ENCODE measurements at places on chromosomes 13 and 19.

- no peaks in the 10 kb centered on the region for H3K36me3 ChIP-seq
- peak overlapping the region; percentile 71 for H3K27ac ChIP-seq
- peak; percentile 74 for DNase-seq
- H3K4me1 ChIP-seq = peaks cover 23% of the 10 kb centered on the region
Observed at GRCh38 chr19:35220315-35220921, 8.1 kb downstream of the FAM187B start.

GRCh38 chr19:38769635-38770211, 3.6 kb downstream of the LGALS7 start:
- H3K4me1 ChIP-seq = peaks cover 12% of the 10 kb centered on the region
- H3K4me3 ChIP-seq = no peak overlapping the region
- peak; percentile 62 for DNase-seq
- H3K27ac ChIP-seq = no peak overlapping the region
- H3K36me3 ChIP-seq = no peaks in the 10 kb centered on the region
- no peaks in the 10 kb centered on the region for H3K27me3 ChIP-seq

DNA sequence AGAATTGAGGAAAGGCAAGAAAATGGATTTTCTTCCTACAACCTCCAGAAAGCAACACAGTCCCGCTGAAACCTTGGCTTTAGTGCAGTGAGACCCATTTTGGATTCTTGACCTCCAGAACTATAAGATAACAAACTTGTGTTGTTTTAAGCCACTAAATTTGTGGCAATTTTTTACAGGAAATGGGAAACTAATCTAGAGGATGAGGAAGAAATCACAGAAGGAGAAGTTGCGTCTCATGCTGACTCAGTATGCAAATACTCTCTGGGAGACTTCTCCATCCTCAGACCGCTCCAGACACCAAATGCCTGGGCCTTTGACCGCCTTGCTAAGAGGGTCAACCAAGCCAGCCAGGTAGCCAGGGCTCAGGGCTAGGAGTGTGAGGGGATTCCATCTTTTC, 13.1 kb upstream of the CEACAM16 start:
- H3K4me1 ChIP-seq = peaks cover 6% of the 10 kb centered on the region
- H3K4me3 ChIP-seq = no peak overlapping the region
- no peaks in the 10 kb centered on the region for H3K27me3 ChIP-seq
- no peak for DNase-seq
- no peaks in the 10 kb centered on the region for H3K36me3 ChIP-seq
- no peak overlapping the region for H3K27ac ChIP-seq

DNA sequence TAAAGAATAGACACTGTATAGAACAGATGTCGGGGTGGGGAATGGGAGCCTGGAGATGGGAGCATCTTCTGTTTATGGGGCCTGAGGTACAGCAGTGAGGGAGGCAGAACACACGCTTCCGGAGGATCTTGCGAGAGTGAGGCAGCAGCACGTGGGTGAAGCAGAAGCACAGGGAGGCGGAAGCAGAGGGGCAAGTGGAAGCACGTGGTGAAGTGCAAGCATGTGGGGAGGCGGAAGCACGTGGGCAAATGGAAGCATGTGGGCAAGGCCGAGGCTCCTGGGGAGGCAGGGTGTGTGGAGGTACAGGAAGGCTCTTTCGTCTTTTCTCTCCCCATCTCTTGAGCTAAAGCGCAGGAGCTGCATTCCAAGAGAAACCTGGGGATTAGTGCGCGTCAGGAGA, 198.4 kb downstream of the ATP8A2 start:
- H3K4me1 ChIP-seq = no peaks in the 10 kb centered on the region
- DNase-seq = no peak
- H3K4me3 ChIP-seq = no peak overlapping the region
- H3K36me3 ChIP-seq = no peaks in the 10 kb centered on the region
- no peak overlapping the region for H3K27ac ChIP-seq

DNA sequence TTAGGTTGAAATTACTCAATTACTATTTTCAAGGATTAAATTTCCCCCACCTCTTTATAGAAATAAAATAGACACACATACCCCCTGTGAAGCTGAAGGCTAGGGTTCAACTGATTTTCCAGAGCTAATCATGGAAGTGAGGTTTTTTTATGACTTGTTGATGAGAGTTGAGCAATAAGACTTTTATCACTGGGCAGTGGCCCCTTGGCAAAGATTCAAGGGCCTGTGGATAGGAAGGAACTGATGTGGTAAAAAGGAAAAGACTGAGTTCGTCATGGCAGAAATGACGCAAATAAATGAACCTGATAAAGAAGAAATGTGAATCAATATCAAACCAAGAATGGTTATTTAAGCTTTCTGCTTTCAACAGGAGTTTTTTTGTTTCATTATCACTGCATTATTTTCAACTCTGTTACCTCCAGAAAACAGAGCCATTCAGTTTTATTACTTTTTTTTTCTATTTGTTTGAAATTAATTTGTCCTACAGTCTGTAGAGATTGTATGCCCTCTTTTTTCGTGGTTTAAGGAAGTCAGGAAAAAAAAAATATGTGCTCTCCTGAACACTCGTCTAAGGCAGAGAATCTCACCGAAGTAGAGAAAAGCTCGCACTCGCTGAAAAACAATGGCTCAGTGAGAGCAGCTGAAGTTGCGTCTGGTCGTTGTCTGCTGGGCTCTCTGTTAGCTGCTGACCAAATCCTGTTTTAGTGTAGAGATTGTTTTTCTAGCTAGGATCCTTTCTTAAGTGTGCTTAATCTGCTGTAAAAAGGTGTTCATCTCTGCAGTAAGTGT, 38.9 kb downstream of the STOML3 start:
- H3K4me3 ChIP-seq = no peak overlapping the region
- no peak for DNase-seq
- H3K27me3 ChIP-seq = no peaks in the 10 kb centered on the region
- H3K4me1 ChIP-seq = no peaks in the 10 kb centered on the region
- no peak overlapping the region for H3K27ac ChIP-seq

DNA sequence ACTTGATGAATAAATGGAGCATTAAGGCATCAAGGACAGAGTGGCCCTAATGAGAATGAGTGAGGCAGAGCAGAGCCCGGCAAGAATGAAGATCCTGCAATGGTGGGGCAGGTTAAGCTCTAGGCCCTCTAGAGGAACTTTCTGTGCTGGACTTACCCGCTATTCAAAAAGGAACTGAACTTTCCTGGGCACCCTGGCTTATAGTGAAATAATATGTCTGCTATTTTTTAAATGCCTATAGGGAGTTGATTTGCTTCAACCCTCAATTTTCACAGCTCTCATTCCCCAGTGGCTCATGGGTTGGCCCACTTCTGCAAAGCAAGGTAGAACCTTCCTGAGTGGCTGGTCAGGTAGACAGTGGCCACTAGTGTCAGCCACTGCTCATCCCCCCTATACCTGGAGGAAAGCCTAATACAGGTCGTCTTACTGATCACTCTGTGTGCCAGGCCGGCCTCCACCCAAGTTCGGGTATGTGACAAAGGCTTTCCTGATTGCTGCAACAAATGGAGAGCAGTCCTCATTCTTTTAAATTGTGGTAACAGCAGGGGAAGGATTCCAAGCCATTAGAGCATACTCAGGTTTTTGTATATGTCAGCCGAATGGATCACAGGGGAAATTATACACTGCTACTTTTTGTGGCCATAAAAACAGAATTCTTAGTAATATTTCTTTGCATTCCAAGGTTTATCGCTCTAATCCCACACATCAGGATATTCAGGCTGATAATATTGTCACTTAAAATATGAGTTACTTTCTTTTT, 103.0 kb downstream of the KL start:
- DNase-seq = no peak
- no peak overlapping the region for H3K4me3 ChIP-seq
- no peak overlapping the region for H3K27ac ChIP-seq
- no peaks in the 10 kb centered on the region for H3K27me3 ChIP-seq
- no peaks in the 10 kb centered on the region for H3K36me3 ChIP-seq

DNA sequence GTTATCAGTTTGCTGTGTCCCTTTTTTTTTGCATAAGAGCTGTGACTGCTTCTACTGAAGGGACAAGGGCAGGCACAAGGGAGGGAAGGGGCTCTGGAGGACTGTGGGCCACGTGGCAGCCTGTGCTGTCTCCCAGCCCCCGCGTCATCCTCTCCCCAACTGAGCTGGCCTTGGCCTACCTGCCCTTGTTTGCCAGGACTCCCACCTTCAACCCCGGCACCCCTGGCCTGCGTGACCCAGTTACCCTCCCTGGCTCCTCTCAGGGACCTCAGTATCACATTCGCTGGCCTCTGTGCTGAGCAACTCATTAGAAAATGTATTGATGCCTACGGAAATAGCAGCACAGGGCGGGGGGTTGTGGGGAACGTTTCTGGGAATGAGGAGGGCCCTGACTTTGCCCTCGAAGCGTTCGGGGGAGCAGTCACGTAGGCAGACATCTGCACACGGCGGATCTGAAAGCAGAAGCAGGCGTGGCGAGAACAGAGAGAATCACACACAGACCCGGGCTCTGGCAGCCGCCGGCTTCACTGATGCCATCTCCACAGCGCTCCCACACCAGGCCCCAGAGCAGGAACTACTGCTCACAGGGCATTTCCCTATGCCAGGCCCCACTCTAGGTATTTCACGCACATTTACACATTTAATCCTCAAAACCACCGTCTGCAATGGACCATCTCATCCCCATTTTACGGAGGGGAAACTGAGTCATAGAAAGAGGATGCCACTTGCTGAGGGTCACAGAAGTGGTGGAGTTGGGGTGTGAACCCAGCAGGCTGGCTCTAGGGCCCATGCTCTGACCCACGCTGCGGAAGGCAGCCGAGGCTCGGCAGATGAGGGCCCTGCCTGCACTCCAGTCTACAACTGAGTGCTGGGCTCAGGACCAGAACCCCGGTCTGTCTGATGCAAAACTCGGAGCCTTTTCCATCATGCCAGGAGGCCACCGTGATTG, 5.7 kb upstream of the ATF5 start:
- DNase-seq = no peak
- H3K4me1 ChIP-seq = peaks cover 56% of the 10 kb centered on the region
- no peaks in the 10 kb centered on the region for H3K27me3 ChIP-seq
- peaks cover 92% of the 10 kb centered on the region for H3K36me3 ChIP-seq
- peak overlapping the region; percentile 70 for H3K27ac ChIP-seq

DNA sequence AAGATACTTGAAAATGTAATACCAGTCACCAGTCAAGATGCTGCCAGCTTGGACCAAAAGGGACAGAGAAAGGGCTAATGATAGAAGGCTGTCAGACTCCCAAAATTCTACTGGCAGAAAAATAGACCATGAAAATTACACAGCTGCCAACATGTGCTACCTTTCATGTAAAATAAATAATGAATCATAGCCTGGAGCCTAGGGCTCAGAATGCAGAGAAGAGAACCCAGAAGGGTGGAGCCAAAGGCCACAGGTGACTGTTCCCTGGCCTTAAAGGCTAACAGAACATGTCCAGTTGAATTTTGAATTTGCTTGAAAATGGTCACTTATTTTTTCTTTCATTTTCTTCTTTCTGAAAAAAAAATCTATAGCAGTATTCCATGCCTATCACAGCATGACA, 1827.0 kb upstream of the MIR17HG start:
- no peak overlapping the region for H3K4me3 ChIP-seq
- no peaks in the 10 kb centered on the region for H3K27me3 ChIP-seq
- DNase-seq = no peak
- no peaks in the 10 kb centered on the region for H3K36me3 ChIP-seq

- no peak overlapping the region for H3K4me3 ChIP-seq
- DNase-seq = peak; percentile 21
- no peak overlapping the region for H3K27ac ChIP-seq
- no peaks in the 10 kb centered on the region for H3K36me3 ChIP-seq
- H3K4me1 ChIP-seq = no peaks in the 10 kb centered on the region
Observed at GRCh38 chr19:32287811-32288227, 57.6 kb upstream of the ZNF507 start.

- H3K27ac ChIP-seq = no peak overlapping the region
- no peaks in the 10 kb centered on the region for H3K36me3 ChIP-seq
- H3K4me1 ChIP-seq = no peaks in the 10 kb centered on the region
Observed at GRCh38 chr13:35892837-35893814, 238.1 kb downstream of the DCLK1 start.

- no peak overlapping the region for H3K27ac ChIP-seq
- no peak for DNase-seq
- H3K27me3 ChIP-seq = no peaks in the 10 kb centered on the region
- no peak overlapping the region for H3K4me3 ChIP-seq
Observed at GRCh38 chr13:76872675-76873074, 13.5 kb downstream of the KCTD12 start.

- no peak for DNase-seq
- no peaks in the 10 kb centered on the region for H3K36me3 ChIP-seq
- no peaks in the 10 kb centered on the region for H3K27me3 ChIP-seq
- no peak overlapping the region for H3K4me3 ChIP-seq
- H3K4me1 ChIP-seq = no peaks in the 10 kb centered on the region
Observed at GRCh38 chr13:42753697-42754096, 27.7 kb upstream of the FAM216B start.

GRCh38 chr13:94516456-94516855, 37.0 kb upstream of the DCT start:
- H3K36me3 ChIP-seq = no peaks in the 10 kb centered on the region
- no peaks in the 10 kb centered on the region for H3K27me3 ChIP-seq
- H3K4me3 ChIP-seq = no peak overlapping the region
- H3K4me1 ChIP-seq = no peaks in the 10 kb centered on the region
- H3K27ac ChIP-seq = no peak overlapping the region

GRCh38 chr19:16293118-16294091, 31.2 kb upstream of the KLF2 start:
- H3K36me3 ChIP-seq = no peaks in the 10 kb centered on the region
- H3K27ac ChIP-seq = no peak overlapping the region
- DNase-seq = peak; percentile 66
- peaks cover 12% of the 10 kb centered on the region for H3K4me1 ChIP-seq
- peaks cover 12% of the 10 kb centered on the region for H3K27me3 ChIP-seq

DNA sequence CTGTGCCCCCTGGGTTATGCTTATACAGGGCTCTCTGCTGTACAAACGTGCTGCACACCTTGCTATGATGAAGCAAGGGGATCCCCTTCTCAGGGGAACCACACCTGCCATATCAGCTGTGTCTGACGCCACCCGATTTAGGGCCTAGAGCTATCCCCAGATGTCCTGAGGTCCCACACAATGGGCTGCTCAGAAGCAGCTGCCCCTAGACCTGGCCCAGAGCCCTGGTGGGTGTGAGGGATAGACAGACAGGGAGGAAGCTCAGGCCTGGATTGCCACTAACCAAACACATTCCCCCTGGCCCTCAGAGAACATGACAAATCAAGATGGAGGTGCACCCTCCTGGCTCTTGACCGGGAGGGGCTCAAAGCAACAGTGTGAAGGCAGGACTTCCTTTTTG, 59.3 kb downstream of the TSHZ3 start:
- DNase-seq = no peak
- H3K4me1 ChIP-seq = no peaks in the 10 kb centered on the region
- no peaks in the 10 kb centered on the region for H3K27me3 ChIP-seq

DNA sequence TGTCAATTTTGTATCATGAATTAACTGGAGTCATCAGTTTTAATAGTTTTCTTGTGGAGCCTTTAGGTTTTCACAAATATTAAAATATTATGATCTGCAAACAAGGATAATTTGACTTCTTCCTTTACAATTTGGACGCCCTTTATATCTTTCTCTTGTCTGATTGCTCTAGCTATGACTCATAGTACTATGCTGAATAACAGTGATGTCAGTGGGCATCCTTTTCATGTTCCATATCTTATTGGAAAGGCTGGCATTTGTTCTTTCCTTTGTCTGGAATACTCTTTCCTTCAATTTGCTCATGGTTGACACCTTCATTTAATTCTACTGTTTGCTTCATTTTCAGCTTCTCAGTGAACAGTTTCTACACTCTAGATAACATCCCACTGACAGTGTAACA, 1129.3 kb downstream of the SLITRK5 start:
- H3K27ac ChIP-seq = no peak overlapping the region
- no peak for DNase-seq
- H3K36me3 ChIP-seq = no peaks in the 10 kb centered on the region
- H3K4me1 ChIP-seq = no peaks in the 10 kb centered on the region
